ENCODE measurements at places on chromosomes 12 and 14. TPM values are rescaled to one million over a fixed set of nuclear protein-coding genes. Genes with fewer than 3 reads are reported as not detected.

The GALNT9 gene
- total RNA-seq: not detected

DNA sequence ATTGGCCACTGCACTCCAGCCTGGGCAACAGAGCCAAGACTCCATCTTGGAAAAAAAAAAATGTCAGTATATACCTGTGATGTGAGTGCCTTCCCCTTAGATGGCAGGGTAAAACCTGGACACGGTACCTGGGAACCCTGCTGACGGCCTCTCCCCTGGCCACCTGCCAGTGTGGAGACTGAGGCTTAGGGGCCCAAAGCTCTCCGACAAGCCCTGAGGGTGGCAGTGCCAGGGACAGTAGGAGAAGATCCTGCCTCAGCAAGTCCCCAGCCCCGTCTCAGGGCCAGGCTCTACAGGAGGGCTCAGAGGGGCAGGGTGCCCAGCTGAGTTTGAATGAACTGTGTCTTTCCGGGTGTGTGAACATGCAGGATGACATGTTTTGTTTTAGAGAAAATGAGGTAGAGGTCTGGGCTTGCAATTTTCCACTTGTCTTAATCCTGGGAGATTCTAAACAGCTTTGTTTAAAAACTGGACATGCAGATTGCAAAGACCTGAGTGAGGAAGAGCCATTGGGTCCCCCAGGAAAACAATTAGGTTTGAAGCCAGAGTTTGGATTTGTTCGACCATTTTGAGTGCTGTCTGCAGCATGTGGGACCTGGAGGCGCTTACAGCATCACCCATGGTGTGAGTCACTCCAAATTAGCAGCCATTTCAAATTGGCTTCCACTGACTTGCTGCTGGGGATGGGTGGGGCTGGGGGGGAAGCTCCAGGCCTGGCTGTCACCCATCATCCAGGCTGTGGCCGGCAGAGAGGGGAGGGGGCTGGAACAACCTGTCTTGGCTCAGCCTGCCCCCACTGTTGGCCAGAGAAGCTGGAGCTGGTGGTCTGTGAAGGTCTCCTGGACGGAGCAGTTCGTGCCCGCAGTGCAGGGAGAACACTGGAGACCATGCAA lies 10.8 kb downstream of the TSPAN9 start:
- no peak for DNase-seq

- no peak for DNase-seq
Observed at GRCh38 chr12:69254046-69254445, 14.7 kb downstream of the CPSF6 start.

The BEST3 gene
- total RNA-seq: not detected

DNA sequence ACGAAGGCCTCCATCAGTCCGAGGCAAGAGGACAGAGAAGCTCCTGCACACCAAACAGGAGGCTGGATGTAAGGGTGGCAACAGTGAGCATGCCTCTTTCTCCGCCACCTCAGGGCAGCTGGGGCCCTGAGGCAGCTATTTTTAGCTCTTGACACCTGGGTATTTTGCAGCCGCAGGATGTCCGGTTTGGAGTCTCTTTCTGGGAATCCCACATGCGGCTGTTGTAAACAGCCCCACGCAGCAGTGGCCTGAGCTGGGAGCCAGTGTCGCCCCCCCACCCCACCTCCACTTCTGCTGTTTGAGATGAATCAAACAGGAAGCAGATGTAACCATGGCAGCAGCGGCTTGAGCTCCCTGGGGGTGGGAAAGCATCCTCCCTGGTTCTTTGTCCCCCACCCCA lies 11.7 kb downstream of the HDAC7 start:
- no peak for DNase-seq

The SAMD15 gene
- total RNA-seq: 0.36 TPM

DNA sequence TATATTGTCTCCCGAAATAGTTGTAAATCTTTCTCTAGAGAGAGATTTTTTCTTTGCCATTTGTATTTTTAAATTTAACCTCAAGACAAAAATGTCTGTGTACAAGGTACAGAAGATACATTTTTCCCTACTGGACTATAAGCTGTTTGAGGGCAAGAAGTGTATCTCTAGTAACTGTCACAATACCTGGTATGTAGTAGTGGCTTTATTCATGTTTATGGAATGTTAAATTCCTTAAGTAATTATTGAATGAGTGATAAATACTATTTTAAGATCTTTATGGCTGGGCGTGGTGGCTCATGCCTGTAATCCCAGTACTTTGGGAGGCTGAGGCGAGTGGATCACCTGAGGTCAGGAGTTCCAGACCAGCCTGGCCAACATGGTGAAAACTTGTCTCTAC lies 24.4 kb upstream of the CDK17 start:
- no peak for DNase-seq

GRCh38 chr14:62097824-62098223 lies 335.6 kb downstream of the SNAPC1 start:
- no peak for DNase-seq

The KRT83 gene
- total RNA-seq: not detected

- no peak for DNase-seq
Observed at GRCh38 chr14:65156568-65157366, 54.5 kb upstream of the MAX start.

The KCNJ8 gene
- total RNA-seq: 10.8 TPM

The CCDC196 gene
- not detected for total RNA-seq

GRCh38 chr12:77943466-77943865 lies 112.8 kb downstream of the NAV3 start:
- no peak for DNase-seq

DNA sequence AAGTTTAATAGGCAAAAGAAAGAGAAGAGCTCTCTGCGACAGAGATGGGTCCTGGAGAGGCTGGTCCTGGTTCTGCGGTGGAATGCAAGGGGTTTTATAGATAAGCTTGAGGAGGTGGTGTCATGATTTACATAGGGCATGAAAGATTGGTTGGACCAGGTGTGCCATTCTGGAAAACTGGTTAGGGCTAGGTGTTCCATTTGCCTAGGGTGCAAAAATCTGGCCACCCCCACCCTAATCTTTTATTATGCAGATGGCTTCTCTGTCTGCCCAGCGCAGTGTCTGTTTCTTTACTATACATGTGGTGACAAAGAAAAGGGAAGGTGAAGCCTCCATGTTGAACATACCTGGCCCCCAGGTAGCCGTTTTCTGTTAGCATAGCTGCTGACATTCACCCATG lies 65.4 kb downstream of the ERC1 start:
- no peak for DNase-seq

- no peak for DNase-seq
Observed at GRCh38 chr12:108175310-108175709, 46.2 kb downstream of the WSCD2 start.

GRCh38 chr12:51760231-51760630 lies 88.3 kb downstream of the FIGNL2 start:
- no peak for DNase-seq

- no peak for DNase-seq
Observed at GRCh38 chr12:123474485-123475245, 16.7 kb downstream of the SNRNP35 start.

DNA sequence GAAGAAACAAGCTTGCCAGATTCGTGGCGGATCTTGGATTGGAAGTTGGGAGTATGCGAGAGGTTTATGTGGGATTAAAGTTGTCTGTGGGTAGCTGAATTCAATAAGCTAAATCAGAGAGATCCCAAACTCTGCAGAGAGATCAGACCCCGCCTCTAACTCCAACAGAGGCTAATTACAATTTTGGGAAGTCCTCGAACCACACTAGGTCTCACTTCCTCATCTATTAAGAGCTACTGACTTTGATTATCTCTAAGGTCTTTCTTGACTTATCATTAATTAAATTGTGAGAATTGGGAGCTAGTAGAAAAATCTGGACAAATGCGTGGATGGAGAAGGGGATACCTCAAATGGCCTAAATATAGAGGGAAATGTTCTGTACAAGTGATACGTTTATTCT lies 9.1 kb downstream of the NTF3 start:
- no peak for DNase-seq

The GALNT8 gene
- total RNA-seq: 3.7 TPM

The GRIP1 gene
- 2.5 TPM for total RNA-seq

GRCh38 chr14:68407285-68407684 lies 385.6 kb downstream of the ZFP36L1 start:
- no peak for DNase-seq

DNA sequence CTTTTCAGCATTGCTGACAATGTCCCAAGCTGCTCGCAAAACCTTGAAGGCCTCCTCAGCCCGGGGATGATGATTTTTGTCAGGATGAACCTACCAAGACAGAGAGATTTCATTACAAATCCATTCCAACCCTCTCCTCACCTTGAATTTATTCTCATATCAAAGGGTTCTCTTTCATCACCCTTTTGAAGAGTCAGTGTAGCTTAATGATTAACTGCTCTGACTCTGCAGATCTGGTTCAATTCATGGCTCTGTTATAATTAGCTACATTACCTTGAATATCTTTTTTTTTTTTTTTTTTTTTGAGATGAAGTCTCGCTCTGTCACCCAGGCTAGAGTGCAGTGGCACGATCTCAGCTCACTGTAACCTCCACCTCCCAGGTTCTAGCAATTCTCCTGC lies 5.6 kb downstream of the ORMDL2 start:
- no peak for DNase-seq

The SERPINA1 gene
- total RNA-seq: 28.5 TPM
